Activated B cell treated with CpG ODN at 0.5 μM for 24 hours (primary cell): ENCODE measurements at places on chromosomes 3 and 15. TPM values are rescaled to one million over a fixed set of nuclear protein-coding genes. Genes with fewer than 3 reads are reported as not detected.

The GNB4 gene
- 18.0 and 22.7 TPM in 2 replicates for total RNA-seq

The SLC28A1 gene
- total RNA-seq = not detected in 2 replicates

The IGSF11 gene
- total RNA-seq = not detected in 2 replicates

DNA sequence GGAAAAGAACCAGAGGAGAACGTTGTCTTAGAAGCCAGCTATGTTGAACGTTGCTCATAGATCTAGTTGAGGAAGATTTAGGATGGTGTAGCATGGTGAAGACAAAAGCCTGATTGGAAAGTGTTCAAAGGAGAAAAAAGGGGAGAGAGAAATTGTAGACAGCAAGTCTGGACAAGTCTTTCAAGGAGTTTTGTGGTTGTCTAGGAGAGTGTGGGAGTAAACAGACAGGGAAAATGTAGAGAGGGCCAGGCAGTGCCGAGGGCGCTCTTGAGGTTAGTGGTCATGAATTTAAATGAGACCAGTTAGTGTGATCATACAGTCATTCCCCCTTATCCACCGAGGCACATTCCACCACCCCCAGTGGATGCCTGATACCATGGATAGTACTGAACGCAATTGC is 167.5 kb upstream of the IL12A start:
- DNase-seq = no peak

- peak; percentile 40 for DNase-seq
Measured at GRCh38 chr3:127671523-127672428, 976 bp upstream of the ABTB1 start.

DNA sequence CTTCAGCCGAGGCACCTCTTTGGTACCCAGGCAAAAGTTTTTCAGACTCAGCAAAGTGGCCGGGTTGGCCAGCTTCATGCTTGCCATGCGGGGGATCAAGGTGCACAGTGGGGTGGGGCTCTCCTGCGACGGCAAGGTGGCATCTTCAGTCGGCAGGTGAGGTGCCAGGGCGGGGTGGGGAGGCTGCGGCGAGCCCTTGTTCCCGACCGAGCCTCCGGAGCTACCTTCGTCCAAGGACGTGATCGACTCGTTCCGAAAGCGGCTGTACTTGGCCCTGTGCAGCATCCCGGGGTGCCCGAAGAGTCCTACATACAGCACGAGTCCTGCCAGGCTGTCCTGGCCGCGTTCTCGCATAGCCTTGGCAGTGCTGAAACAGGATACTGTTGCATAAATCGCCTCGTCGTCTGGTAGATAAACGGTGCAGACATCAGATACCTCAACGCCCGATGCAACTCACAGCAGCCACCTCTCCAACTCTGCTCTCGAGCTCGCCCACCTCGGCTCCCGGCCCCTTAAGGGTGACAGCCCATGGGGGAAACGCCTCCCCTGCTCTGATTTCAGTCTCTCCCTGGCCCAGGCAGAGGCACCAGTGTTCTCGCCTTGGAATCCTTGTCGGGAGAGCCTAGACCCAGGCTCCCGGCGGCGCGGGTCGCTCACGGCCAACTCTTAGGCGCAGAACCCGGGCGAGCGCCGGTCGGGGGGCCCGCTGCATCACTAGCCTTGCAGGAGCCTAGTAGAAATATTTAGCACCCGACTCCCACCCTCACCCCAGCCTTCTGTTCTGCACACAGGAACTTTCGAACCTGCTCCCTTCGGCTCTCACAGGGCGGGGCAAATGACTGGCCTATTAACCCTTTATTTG is 826 bp downstream of the SHC4 start:
- DNase-seq = no peak

DNA sequence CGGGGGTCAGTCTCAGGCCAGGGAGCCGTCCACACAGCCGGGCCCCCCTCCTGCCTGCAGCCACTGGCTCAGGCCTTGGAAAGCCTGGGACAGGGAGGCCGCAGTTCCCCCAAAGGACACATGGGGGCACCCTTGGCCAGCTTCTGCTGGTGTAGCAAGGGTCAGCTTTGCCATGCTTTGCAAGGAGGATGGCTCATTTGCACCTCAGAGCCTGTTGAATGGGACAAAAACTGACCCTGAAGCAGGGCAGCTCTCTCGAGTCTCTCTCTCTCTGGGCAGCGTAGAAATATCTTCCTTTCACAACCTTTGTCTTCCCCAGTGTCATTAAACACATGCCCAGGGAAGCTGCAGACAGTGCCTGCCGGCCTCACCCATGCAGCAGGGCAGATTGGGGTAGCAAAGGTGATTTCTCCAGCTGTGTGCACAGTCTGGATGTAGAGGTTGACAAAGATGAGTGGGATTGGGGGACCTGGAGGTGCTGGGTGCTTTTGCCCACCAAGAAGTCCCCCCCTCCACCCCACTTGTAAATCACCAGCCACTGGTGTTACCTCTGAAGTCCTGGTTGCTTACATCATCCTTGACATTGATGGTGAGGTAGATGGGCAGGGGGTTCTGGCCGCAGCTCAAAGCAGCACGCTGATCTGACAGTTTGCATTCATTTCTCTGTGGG is 17.4 kb upstream of the EHD4 start:
- DNase-seq = peak; percentile 83
